ENCODE measurements at places on chromosomes 6 and 20.

GRCh38 chr6:127582777-127583462 is 5.9 kb downstream of the C6orf58 start:
- DNase-seq = peak; percentile 50

DNA sequence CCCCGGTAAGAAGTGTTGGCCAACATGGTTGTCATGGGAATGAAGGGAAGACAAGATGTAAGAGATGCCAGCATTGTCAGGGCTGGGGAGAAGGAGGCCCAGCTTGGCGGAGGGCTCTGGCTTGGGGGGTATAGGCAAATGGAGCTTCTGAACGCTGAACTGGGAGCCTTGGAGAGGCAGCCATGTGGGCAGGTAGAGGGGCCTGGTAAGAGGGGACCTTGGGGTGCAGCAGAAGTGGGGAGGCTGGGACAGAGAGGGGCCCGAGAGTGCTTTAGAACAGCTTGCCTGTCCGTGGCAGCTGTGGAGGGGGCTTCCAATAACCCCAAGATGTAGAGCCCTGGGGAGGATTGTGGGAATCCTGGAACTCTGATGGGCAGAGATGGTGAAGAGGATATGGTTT is 3.0 kb downstream of the SLC22A1 start:
- DNase-seq = no peak

- no peak for DNase-seq
Observed at GRCh38 chr6:89269981-89270380, 45.1 kb downstream of the GABRR2 start.

- no peak for DNase-seq
Observed at GRCh38 chr6:66655420-66655819, 948.4 kb upstream of the EYS start.

- DNase-seq = no peak
Observed at GRCh38 chr6:81813305-81813704, 60.8 kb upstream of the TENT5A start.

DNA sequence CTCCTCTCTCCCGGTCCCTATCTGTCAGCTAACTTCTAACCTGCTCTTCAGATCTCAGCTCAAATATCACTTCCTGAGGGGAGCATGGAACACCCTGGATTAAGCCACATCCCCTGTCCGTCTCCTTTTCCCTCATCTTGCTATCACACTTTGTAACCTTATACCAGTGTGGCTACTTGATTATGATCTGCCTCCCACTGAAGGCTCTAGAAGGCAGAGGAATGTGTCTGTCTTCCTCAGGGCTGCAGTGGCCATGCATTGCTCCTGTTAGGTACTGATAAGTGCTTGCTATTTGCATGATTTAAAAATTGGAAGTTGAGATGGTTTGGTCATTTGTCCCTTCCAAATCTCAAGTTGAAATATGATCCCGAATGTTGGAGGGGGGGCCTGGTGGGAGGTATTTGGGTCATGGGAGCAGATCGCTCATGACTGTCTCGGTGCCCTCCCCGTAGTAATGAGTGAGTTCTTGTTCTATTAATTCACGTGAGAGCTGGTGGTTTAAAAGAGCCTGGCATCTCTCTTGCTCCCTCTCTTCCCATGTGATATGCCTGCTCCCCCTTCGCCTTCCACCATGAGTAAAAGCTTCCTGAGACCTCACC is 71.4 kb downstream of the PLCB4 start:
- no peak for DNase-seq

DNA sequence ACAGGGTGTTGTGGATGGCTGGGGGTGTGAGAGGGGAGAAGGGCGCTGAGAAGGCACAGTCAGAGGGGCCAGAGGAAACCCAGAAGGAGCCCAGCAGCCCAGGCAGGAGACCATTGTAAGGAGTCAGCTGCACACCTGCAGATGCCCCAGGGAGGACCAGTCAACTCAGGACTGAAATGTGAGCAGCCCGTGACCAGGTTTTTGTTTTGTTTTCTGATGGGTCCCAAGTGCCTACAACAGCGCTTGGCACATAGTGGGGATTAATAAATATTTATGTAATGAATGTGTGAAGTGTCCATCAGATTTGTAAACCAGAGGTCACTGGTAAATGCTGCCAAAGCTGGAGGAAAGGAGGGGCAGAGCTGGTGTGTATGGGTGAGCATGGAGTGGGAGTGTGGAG is 30.2 kb downstream of the TRAM2 start:
- no peak for DNase-seq
